ENCODE measurements at places on chromosomes 4 and X.

DNA sequence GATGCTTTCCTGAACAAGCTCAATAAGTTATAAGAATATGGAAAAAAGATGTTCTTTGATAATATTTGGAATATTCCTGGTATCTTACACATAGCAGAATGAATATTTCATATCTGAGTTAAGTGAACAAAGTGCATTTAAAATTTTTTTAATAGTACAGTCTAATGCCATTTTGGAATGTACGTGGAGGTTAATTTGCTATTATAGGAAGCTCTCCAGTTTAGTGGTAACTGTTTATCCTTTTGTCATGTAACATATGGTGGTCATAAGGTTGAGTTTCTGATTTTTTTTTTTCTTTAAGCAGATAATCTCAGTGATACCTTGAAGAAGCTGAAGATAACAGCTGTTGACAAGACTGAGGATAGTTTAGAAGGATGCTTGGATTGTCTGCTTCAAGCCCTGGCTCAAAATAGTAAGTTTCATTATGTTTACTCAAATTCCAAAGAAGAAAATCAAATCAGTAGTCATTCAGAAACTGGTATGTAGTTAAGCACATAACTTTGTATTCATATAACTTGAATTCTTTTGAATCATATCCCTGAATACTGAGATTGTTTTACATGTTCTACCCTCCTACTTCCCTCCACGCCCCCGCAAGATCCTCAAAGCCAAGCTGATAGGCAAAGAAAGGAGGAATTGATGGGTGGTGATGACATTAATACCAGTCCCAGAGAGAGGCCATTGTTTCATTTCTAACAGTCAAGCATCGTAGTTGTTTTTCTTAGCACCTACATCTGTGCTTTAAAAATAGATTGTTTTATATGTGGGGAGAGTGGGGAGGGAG, 32.1 kb downstream of the RAP1GDS1 start:
- DNase-seq = peak; percentile 4

- DNase-seq = no peak
Measured at GRCh38 chr4:26873391-26874026, 12.9 kb downstream of the STIM2 start.

- DNase-seq = no peak
Measured at GRCh38 chr4:174217273-174218126, 66.0 kb downstream of the FBXO8 start.

- DNase-seq = no peak
Measured at GRCh38 chr4:181138116-181138515, 1105.1 kb upstream of the TENM3 start.

DNA sequence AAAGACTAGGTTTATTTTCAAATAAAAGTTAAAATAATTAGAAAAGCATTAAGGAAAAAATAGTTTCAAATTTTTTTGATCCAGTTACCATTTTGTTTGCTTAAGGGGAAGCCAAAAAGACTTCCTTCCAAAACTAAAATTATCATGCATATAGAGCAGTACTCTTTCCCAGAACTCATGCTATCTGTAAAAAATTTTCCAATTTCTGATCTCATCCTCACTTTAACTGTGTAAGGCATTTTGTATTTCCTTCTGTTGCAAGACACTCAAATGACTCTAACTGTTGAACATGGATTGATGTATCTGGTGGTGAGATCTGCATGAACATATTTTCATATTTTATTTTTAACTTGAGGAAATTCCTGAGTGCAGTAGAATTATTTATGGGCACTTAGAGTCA, 150.1 kb downstream of the ADAM29 start:
- no peak for DNase-seq

DNA sequence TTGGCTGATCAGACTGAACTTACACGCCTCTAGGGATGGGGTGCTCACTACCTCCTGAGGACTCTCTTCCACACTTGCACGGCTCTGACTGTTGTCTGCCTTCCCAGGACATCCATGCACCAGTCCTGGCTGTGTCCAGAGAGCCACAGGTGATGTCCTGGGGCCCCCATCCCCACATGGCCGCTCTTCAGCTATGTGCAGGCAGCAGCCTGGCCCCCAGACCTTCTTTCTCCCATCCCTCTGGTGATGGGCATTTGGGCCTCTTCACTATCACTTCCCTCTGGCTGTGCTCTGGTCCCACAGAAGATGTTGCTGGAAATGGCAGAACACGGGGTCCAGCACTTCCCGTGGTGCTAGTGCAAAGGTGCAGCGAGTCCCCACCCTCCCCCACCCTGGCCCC, 40.9 kb upstream of the HMX1 start:
- DNase-seq = no peak

- DNase-seq = no peak
Measured at GRCh38 chrX:13791559-13791958, 25.3 kb downstream of the GPM6B start.

- DNase-seq = no peak
Measured at GRCh38 chr4:17781300-17782287, at the start of gene FAM184B. FAM184B (minus strand) TSS chr4:17781621; CDS start chr4:17781299, 322 bp downstream.

DNA sequence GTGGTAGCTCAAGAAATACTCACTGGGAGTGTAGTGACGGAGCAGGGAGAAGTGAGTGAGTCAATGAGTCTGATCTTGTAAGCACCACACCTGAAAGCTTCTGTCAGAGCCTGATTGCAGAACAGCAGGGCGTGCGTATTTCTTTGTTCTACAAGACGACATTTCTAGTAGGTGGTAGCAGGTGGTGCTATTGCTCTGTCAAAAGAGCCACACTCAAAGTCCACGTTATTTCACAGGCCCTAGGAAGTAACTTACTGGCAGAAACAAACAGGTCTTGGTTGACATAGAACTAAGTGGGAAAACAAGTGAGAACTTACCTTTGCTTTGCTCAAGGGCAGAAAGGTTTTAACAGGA, 46.4 kb upstream of the SPRY1 start:
- DNase-seq = no peak

DNA sequence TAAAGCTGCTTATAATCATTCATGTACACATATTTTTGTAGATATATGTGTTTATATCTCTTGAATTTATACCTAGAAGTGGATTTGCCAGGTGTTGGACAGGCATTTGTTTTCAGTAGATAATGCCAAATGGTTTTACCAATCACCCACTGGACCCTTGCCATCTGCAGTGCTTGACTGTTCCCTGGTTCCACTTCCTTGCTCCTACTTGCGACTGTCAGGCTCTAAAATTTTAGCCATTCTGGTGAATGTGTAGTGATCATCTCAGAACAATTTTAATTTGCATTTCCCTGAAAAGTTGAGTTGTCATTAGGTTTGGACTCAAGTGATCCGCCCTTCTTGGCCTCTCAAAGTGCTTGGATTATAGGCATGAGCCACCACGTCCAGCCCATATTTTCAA, 122.4 kb upstream of the SLC34A2 start:
- DNase-seq = no peak

GRCh38 chr4:177214935-177215334, 94.7 kb upstream of the NEIL3 start:
- DNase-seq = no peak

GRCh38 chr4:94357624-94358023, 15.0 kb upstream of the HPGDS start:
- DNase-seq = no peak

DNA sequence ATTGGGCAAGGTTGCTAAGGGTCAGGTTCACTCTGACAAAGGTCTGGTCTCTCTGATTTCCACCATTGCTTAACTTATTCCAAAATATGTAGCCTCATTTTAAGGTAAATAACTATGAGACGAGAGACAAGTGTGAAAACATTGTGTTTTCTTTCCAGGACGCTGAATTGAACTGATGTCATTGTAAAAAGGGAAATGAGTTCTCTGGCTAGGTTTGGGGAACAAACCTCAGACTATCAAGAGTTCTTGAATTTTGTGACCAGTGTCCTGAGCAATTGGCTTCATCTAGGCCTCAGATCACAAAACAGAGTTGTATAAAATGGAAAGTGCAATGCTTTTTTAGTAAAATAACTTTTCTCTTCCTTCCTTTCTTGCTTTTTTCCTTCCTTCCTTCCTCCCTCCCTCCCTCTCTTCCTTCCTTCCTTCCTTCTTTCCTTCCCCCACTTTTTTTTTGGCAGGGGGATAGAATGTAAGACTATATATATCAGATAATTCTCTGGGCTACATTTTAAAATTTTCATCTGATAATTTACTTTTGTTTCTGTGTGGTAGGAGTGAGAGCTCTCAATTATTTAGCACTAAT, 30.8 kb upstream of the CXCL8 start:
- peak; percentile 77 for DNase-seq

GRCh38 chrX:21606002-21606401, 52.1 kb downstream of the KLHL34 start:
- DNase-seq = no peak

GRCh38 chr4:151152028-151152427, 52.6 kb downstream of the RPS3A start:
- no peak for DNase-seq

DNA sequence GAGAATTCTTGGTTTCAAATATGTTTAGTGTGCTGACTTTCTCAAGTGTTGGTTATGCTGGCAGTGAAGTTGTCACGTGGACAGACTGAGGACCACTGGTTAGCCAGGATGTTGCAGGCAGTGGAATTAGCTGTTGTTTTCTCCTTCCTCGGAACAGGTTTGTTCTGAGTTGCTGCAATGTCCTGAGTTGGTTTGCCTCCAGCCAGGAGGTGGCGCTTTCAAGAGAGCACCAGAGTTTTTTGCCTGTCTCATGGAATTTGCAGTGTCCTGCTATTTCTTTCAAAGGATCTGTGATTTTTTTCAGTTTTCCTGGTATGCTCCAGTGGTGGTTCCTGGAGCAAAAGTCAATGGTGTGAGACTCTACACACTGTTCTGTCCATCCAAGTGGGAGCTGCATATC, 158.1 kb upstream of the CXorf66 start:
- no peak for DNase-seq

- no peak for DNase-seq
Measured at GRCh38 chrX:23493941-23494374, 159.3 kb downstream of the PTCHD1 start.

DNA sequence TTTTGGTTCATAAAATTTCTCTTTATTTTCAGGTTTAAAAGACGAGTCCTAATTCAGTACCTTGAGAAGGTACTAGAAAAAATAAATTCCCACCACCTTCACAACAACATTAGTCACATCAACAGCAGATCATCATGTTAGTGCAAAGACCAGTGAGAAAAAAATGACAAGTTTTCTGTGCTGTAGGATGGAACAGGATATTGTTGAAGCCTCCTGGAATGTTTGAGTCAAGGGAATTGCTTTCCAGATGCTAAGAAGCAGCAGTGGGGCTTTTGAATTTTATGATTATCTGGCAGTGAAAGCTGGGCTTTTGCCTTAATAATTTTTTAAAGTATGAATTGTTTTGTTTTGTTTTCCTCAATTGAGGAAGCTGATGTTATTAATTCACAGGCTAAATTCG, 61.0 kb downstream of the INTS6L start:
- DNase-seq = no peak

DNA sequence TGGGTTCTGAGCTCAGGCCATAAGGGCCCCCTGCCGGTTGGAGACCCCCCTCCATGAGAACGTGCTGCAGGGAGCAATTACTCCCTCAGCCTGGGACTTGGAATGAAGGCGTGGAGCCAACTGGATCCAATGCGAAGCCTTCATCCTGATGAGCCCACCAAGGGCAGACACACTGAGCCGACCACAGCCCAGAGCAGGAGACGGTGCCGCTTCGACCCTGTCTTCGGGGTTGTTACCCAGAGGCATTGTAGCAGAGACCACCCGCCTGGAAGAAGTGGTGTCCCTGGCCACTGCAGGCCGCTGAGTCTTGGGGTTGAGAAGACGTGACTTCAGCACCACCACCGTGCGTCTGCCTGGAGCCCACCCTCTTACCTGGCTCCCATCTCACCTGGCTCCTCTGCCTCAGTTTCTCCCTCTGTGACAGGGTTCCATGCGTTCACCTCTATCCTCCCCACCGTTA, 7.0 kb upstream of the NKX1-1 start:
- DNase-seq = no peak

- peak; percentile 70 for DNase-seq
Measured at GRCh38 chr4:39636531-39637184, 2.0 kb downstream of the SMIM14 start.

DNA sequence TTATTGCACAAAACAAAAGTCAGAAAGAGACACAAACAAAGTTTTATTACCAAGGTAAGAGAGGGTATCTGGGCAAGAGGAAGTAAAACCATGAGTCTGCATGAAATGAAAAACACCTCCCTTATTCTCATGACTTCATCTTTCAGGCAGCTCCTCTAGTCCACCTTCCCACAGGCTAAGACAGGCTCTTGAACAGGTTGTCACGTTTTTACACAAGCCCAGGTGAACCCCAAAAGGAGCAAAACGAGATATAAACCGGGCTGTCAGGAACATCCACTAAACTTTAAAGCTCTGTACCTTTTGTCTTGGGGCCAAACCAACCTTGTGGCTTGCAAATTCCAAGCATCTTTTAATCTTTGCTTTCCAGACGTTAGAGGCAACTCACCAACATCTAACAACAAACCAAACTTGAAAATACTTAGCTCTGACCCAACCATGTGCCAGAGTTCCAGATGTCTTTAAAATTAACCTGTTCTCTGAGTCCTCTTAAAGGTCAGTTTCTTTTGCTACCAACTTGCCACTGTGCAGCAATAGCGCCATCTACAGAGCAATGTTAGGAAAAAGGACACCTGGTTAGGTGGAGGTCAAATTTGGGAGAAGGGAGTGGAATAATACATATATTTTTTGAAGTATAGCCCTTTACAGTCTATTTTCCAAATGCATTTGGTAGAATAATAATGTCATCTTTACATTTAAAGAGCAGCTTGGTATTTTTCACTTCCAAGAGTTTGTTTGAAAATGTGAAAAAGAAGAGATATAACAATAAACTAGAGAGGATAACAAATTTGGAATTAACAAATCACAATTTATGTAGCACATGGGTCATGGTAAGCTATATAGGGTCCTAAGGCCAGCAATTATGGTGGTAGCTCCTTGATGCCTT, 73.1 kb downstream of the QRFPR start:
- DNase-seq = peak; percentile 42

GRCh38 chr4:54954656-54955388, 170.6 kb downstream of the KDR start:
- DNase-seq = no peak

DNA sequence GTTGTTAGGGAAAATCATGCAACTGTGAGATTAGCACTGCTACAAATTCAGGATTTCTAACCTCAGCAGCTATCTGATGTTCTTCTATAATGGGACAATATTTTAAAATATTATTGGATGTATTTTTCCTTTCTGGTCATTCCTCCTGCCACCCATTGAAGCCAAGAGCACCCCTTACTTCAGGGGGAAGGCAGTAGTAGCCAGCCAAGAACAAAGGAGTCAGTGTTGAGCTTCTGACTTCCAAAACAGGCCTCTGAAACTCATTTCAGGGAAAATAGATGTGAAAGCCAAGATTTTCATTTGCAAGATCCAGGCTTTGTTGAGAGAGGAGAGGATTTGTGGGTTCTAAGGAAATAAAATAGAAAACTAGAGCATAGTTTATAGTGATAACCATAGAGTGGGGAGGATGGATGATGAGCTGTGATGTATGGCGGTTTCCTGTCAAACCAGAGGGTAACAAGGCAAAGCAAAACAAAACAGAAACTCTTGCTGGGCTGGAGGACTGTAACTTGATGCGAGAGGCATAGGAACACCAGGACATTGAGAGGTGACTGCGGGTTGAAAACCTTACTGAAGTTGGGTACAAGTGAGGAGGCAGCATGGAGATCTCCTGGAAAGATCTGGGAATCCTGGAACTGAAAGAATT, 173.7 kb upstream of the LEF1 start:
- no peak for DNase-seq
